Stimulated activated CD8-positive, alpha-beta memory T cell treated with anti-CD3 and anti-CD28 coated beads, Interleukin-12 subunit alpha, Interleukin-12 subunit beta, amount 100 ng/mL, for 1 hour (primary cell): ENCODE measurements at places on chromosomes 5 and 9.

DNA sequence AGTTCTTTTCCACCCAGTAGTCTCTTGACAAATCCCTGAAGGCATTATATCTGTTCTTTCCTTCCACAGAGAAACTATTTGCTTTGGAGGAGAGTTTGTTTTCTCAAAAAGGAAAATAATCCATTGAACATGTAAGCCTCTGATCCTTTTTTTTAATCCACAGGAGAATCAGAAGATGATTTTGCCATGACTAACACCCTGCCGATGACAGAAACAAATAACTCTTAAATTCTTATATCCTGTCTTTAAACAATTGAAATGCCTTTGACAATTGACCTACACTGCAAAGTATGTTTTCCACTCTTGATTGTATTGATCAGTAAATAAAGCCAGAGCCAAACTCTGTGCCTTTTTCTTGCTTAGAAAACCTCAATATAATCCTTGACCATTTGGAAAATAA, 666.4 kb upstream of the CTNND2 start:
- no peak for DNase-seq

DNA sequence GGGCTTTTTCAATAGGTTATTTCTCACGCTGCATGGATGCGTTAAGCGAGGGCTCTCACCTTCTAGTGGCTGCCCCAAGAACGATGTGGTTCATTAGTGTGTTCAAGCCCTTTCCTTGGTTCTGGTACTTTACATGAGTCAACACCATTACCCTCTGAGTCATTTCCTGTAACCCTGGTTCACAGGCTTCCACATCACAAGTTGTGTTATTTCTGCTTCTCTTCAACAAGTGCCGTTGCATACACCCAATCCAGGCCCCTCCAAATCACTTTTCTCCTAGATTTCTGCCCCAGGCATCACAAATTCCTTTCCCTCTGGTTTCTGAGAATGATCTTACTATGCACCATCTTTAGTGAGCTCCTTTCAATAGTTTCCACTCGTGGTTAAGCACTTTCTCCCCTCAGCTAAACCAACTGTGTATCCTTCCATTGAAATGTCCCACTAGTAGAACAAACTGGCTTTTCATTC, 69.5 kb upstream of the RAD23B start:
- DNase-seq, result peak; percentile 10

GRCh38 chr5:17477573-17478265, 20.3 kb upstream of the TAF11L2 start:
- DNase-seq, result no peak

DNA sequence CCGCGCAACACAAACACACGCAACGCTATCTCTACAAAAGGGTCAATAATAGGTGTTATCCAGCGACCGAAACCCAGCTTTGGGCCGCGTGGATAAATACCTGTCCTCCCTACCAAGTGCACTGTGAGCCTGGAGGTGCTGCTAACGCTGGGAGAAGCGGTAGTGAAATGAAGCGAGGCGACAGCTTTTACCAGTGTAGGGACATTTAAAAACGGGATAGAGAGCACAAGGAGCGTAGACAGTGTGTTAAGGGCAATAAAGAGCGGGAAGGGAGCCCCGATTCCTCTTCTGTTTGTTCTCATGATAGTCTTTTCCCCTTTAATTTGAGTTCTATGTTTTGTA, 421 bp upstream of the DEPDC1B start:
- no peak for DNase-seq

DNA sequence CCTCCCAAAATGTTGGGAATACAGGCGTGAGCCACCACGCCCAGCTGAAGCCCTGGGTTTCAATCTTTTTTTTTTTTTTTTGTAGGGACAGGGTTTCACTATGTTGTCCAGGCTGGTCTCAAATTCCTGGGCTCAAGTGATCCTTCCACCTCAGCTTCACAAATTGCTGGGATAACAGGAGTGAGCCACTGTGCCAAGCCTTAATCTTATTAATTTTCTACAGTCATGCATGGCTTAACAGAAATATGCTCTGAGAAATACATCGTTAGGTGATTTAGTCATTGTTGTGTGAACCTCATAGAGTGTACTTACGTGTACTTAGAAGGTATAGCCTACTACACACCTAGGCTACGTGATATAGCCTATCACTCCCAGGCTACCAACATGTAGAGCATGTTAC, 31.0 kb downstream of the GLDC start:
- DNase-seq, result no peak

DNA sequence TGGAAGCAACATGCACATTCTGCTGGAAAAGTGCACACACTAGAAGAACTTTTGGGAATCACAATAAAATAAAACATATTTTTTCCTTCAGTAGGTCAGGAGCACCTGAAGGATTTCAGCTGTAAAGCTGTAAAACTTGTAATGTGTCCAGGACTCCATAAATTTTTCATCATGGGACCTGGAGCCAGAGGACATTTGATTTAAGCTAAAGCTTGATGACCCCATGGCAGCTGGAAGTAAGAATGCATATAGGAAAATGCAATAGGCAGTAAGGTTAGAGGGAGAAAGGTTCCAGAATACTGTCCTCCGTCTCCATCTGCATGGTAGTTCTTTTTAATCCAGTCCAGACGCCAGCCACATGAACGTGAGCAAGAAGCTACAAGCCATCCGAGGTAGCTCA, 166.0 kb downstream of the ADAMTSL1 start:
- DNase-seq, result no peak

GRCh38 chr5:173547579-173547978, 68.9 kb downstream of the BOD1 start:
- no peak for DNase-seq

- DNase-seq, result no peak
Observed at GRCh38 chr5:164746723-164747122, 1241.3 kb downstream of the MAT2B start.

DNA sequence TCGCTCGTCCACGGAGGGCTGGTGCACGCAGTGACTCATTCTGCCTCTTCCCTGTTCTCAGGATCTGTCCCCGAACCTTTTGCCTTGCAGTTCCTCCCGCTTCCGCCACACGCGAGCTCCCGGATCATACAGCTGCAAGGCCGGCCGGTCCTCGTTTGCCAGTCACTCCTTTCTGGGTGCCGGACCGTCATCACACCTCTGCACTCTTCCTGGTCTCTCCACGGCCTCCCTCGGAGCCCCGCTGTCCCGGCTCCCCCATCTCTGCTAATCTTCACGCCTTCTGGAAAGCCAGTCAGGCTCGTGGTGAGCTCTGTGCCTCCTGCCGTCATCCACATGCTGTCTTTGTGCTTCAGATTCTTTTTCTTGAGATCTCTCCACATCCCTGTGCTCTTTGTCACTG, 91.8 kb downstream of the STX17 start:
- DNase-seq, result no peak

DNA sequence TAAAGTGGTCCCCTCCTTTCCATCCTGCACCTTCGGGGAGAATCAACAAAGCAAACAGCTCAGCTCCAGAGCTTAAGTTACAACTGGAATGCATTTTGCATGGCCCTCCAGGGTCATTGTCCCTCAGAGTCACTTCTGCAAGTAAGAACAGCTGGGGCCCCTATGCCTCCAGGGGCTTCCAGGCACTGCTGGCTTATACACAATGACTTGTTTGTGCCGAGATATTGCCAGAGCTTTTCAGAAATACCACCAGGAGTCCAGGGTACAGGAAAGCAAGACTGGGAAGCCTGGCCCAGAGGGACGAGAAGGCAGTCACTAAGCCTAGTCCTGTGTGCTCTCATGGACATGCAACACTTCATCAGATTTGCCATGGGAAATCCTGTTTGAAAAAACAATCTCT, 11.3 kb downstream of the FRMD3 start:
- DNase-seq, result no peak

DNA sequence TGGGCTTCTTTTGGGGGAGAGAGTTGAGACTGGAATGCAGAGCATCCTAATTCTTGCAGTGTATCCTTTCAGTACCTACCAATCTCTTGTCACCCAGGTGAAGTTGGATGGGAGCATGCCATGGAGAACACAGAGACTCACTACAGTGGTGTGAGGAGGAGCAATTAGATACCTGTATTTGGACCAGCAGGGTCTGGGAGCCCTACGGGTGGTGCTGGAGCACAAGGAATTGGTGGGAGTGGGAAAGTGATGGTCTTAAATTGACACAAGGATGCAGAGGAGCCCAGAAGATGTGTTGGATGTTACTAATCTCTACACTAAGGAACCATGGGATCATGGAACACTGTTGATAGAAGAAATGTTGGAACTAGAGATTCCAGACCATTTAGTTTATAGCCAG, 212.7 kb downstream of the CHSY3 start:
- DNase-seq, result no peak

DNA sequence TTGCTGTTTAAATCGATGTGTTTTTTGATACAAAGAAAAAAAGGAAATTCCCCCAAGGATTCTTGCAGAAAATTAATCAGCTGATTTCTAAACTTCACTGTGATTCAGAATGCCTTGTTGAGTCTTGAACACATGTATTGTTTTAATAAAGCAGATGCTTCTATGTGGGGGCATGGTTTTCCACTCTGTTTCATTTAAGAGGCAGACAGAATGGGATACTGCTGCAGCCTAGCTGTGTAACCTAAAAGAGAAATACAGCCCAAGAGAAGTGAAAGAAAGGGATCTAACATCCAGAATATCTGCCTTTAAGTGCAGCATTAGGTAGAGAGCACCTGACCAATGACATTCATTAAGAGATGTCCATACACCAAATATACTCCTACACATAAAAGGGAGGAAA, 365.1 kb upstream of the CCNH start:
- DNase-seq, result no peak

DNA sequence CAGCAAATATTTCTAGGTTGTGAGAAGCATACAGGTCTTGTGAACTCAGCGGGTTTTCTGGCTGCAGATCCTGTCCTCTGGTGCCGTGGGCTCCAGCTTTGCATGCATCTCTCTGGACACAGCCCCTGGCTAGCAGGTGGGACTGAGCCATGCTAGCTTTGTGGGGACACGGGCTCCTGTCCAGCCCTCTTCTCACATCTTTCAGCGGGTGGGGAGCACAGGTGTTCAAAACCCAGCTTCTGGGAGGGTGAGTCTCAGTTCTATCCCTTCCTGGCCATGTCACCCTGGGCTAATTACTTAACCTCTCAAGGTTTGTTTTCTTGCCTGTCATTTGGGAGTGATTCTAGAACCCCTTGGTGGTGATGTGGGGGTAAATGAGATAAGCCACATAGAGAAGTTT, 162.3 kb downstream of the ICE1 start:
- DNase-seq, result no peak

DNA sequence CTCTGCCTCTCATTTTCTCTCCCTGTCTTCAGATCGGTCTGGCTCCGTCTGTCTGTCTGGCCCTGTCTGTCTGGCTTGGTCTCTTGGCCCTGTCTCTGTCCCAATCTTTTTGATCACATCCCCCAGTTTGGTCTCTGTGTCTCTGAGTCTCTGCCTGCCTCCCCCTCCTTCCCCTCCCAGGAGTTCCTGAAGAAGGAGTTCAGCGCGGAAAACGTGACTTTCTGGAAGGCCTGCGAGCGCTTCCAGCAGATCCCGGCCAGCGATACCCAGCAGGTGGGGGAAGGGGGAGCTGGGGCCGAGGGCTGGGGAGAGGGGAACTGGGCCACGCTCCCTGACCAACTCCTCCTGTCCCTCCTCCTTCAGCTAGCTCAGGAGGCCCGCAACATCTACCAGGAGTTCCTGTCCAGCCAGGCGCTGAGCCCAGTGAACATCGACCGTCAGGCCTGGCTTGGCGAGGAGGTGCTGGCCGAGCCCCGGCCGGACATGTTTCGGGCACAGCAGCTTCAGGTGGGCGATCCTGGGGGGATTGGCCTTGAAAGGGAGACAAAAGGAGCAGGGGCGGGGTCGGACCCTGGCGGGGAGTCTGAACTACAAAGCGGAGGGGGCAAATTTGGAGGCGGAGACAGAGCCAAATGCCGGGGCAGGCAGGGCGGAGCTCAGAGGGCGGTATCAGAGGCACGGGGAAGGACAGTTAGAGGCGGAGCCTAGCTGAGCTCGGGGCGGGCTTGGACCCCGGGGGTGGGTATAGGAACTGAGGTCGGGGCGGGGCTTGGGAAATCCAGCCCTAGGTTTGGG, 9.0 kb downstream of the RGS14 start:
- no peak for DNase-seq

DNA sequence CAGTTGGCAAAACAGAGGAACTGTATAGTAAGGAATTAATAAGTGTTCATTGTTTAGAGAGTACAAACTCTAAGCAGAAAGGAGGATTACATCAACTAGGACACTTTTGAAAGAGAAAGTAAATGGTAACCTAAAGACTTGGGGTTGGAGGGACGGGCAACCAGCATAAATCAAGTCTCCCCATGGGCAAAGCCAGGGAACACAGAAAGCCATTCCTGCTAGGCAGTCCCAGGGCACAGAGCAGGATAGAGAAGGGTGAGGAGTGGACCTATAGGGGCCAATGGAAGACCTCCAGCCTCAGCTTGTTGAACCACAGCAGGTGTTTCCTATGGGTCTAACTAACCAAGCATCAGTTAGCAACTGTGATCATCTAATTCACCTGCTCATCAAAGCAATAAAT, 9.2 kb upstream of the ERAP1 start:
- DNase-seq, result no peak

DNA sequence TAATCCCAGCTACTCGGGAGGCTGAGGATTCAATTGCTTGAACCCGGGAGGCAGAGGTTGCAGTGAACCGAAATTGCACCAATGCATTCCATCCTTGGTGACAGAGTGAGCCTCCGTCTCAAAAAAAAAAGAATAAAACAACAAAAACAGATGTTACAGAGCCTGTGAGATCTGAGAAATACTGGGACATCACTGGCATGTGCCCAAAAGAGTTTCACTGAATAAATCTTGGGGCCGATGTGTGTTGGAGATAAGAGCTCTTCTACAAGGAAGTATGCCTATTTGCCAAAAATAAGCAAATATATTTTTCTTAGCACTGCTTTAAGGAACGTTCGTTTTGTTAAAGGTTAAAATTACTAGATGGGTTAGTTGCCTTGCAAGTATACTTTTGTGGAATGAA, 55.1 kb downstream of the KIAA1958 start:
- DNase-seq, result no peak

- DNase-seq, result no peak
Observed at GRCh38 chr9:105055917-105056316, 128.0 kb upstream of the ABCA1 start.

GRCh38 chr5:59037453-59037852, 454.6 kb downstream of the RAB3C start:
- DNase-seq, result no peak

GRCh38 chr9:30484690-30485089, 1899.8 kb upstream of the ACO1 start:
- DNase-seq, result no peak

GRCh38 chr5:134477462-134478245, 47.8 kb upstream of the JADE2 start:
- no peak for DNase-seq

- DNase-seq, result no peak
Observed at GRCh38 chr5:172009536-172010270, 3.3 kb upstream of the FBXW11 start.

DNA sequence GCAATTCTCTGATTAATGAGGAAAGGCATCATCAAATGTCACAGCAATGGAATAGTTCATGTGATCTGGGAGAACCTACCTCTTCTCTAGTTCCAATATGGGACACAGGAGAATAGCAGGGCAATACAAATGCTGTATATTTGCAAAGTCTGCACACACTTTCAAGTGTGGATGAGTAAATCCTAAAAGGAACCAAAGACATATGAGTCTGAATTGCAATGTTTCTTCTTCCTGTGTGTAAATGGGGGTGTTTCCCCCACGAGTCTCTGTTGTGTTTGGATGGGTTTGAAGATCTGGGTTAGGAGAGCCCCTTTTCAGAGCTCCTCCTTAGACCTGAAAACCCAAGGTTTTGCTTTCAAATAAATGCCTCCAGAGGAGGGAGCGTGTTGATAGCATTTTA, 26.9 kb downstream of the SLC46A2 start:
- no peak for DNase-seq

GRCh38 chr5:54882101-54882500, 103.3 kb downstream of the ESM1 start:
- no peak for DNase-seq

- DNase-seq, result no peak
Observed at GRCh38 chr9:87801013-87801412, 75.1 kb downstream of the CTSL start.
